ENCODE measurements at places on chromosomes 3 and 15. TPM values are rescaled to one million over a fixed set of nuclear protein-coding genes. Genes with fewer than 3 reads are reported as not detected.

Gene APOD
- total RNA-seq, result not detected

- DNase-seq, result no peak
Measured at GRCh38 chr15:31360843-31361763, 34.5 kb downstream of the KLF13 start.

DNA sequence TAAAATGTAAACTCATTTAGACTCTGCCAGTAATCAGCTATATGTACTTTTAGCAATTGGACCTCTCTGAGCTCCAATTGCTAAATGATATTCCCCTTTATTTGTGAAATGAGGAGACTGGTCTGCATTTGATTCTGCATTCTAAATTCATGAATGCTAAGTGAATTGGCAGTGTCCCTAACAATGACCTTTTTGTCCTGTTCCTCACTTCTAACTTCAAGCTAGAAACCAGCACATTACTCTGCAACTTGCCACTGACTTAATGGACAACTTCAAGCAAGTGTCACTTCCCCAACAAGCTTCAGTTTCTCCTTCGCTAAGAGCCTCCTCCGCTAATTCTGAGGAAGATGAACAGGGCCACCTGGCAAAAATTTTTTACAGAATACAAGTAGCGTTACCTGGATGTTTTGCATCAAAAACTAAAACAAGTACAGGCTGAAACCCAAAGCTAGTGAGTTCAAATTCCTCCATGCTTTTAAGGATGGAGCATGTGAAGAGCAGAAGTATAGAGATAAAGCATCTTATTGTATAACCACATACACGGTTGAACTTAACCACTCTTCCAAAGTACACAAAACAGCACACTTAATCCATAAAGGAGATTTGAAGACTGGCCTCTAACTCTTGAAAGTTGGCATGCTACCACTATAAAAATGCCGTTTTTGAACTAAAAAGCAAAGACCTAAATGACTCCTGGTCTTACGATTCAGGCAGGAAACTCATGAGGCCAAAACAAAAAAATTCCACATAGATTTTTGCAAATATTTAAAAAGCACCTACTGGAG, 207.6 kb downstream of the MAGI1 start:
- no peak for DNase-seq

DNA sequence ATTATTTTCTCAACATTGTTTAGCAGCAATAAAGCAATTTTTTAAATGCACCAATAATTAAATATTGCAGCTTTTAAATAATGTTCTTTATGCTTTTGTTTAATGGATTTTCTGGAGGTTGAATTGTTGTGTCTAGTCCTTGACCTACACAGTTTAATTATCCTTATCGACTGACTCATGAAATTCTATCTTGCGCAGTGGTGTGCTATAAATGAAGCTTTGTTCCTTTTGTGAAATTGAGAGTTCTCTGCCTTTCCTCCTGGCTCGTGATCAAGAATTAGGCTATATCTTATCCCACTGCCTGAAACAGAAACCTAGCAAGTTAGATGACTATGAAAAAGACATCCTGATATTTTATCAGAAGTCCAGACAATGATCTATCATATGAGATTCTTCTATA, 37.0 kb upstream of the PIK3R4 start:
- DNase-seq, result no peak

- DNase-seq, result peak; percentile 75
Measured at GRCh38 chr3:172647823-172648222, 63.0 kb downstream of the NCEH1 start.

Gene TMOD2
- total RNA-seq, result 2.7 TPM

DNA sequence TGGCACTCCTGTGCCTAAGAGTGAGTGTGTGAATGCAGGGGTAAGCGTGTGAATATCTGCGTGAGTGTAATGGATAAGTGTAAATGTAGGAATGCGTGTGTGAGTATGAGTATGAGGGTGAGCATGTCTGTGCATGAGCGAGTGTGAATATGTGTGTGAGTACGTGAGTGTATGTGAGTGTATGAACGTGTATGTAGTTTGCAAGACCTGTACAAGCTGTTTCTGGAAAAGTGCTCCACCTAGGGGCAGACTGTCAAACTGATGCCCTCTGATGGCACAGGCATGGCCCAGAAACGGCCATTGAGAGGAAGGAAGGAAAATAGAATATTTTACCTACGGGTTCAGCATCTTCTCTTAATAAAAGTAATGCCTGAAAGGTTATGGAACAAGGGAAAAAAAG, 24.4 kb upstream of the FRMD4B start:
- DNase-seq, result peak; percentile 50

- DNase-seq, result peak; percentile 42
Measured at GRCh38 chr3:160618363-160618762, 53.0 kb upstream of the KPNA4 start.

DNA sequence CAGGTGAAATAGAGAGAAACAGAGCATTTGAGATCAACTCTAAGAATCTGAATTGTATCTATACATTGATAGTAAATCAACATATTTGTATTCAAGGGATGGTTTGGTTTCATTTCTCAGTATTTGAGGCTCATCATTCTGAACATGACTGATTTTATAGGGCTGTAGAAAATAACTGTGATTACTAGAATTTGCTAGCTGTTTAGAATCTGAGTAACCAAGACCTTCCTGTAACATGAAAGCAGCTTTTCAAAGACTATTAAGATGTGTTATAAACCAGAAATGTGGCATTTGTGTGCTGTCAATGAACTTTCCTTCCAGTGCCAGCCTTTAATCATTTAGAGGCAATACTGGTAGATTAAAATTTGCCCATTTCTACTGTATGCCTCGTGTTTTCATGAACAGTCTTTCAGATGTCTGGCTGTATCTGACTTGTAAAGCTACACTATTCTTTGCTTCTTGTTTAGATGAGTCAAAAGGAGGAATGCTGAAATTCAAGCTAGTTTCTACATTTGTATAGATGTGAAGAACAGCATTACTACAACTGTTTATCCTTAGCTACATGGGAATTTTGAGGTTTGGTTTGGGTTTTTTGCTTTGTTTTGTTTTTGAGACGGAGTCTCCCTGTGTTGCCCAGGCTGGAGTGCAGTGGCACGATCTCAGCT, 137.3 kb upstream of the BHLHE40 start:
- no peak for DNase-seq

- no peak for DNase-seq
Measured at GRCh38 chr15:50055332-50055731, 63.7 kb downstream of the ATP8B4 start.

DNA sequence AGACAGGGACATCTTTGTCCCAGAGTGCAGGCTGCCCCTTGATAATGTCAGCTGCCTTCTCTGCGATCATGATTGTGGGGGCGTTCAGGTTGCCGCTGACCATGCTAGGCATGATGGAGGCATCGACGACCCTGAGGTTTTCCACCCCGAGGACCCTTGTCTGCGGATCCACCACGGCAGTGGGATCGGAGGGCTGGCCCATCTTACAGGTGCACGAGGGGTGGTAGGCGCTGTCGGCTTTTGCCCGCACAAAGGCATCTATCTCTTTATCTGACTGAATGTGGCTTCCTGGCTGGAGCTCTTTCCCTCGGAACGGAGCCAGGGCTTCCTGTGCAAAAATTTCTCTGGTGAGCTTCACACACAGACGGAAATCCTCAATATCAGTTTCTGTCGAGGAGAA, 28.4 kb downstream of the CHDH start:
- no peak for DNase-seq

GRCh38 chr3:128763967-128764366, 38.0 kb downstream of the RAB7A start:
- DNase-seq, result no peak

Gene SNTN
- not detected for total RNA-seq

DNA sequence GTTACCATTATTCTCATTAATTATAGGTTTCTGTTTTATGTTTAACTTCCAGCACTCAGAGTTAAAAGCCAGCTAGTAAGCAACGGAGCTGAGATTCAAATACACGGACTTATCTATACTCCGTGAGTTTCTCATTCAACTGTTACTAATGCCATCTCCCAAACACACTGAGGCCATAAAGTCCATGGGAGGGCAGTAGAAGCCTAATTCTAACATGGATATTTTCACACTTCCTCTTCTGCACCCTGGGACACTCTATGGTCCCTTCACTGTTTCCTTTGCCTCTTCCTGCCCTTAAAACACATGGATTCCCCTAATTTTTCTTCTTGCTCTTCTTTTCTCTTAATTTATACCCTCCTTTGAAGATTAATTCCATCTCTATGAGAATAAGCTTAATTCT, 245.0 kb downstream of the KLF13 start:
- no peak for DNase-seq

Gene CD276
- total RNA-seq, result 91.1 TPM

GRCh38 chr3:126855374-126855773, 127.5 kb upstream of the PLXNA1 start:
- no peak for DNase-seq

GRCh38 chr3:193688834-193689714, 96.1 kb downstream of the OPA1 start:
- DNase-seq, result no peak

Gene CHMP2B
- 54.6 TPM for total RNA-seq

DNA sequence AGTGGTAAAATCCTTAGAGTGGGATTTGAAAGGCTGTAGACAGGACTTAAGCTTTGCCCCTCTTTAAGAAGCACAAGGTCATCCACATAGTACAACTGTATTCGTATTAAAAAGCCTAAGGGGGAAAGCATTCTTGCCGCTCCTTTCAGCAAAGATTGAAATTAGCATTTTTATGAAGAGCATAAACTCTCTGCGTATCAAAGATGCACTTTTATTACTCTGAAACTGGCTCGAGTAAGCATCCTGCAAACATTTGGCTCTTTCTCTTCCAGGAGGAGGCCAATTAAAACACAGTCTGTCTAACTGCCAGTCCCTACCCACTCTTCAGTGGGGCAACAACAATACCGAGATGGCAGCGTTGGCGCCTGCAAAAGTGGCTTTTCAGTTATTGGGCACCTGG, 192.5 kb upstream of the TPRG1 start:
- no peak for DNase-seq

GRCh38 chr15:57541805-57542504, 49.7 kb upstream of the MYZAP start:
- DNase-seq, result no peak

Gene CFAP92
- total RNA-seq, result 4.8 TPM

Gene DUOXA2
- not detected for total RNA-seq

- DNase-seq, result no peak
Measured at GRCh38 chr3:31606453-31606852, 73.7 kb downstream of the STT3B start.

Gene EPHA6
- total RNA-seq, result 1.2 TPM

GRCh38 chr15:88476635-88477060, 9.1 kb downstream of the MRPS11 start:
- DNase-seq, result no peak

Gene SEMA6D
- not detected for total RNA-seq

DNA sequence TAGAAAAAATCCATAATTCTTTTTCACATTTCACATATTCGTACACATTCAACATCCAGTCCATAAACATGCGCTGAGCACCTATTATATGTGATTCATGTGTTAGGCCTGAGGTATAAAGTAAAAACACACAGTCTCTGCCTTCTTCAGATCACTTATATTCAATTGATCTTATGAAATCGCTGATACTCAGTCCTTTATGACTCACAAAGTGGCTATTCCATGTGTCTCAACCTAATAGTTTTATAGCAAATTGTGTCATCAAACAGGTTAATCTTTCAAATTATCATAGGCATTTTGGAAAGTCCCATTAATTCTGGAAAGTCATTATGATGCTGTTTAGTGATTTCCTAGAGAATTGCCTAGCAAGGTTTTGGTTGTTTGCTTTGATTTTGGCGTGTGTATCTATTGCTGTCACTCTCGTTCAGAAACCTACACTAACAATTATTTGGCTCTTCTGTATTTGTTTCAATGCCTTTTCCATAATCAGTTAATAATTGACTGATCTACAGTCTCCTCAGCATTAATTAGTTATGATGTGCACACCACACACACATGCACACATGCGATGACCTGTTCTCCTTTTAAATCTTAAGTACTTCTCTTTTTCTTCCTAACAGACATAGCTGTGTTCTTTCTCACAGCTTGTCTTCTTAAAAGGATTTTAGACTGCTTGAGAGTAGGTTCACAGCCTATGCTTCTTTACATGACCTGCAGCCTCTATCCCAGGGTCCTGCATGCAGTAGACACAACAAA, 353.1 kb downstream of the MECOM start:
- DNase-seq, result peak; percentile 72

GRCh38 chr3:11600501-11601282, 43.0 kb downstream of the VGLL4 start:
- DNase-seq, result peak; percentile 98

DNA sequence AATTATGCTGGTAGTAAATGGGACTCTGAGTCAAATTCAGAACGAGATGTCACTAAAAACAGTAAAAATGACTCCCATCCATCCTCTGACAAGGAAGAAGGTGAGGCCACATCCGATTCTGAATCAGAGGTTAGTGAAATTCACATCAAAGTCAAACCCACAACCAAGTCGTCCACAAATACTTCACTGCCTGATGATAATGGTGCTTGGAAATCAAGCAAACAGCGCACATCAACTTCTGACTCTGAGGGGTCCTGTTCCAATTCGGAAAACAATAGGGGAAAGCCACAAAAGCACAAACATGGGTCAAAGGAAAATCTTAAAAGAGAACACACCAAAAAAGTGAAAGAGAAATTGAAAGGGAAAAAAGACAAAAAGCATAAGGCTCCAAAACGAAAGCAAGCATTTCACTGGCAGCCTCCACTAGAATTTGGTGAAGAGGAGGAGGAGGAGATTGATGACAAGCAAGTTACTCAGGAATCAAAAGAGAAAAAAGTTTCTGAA, 15.1 kb upstream of the ZBTB47 start:
- no peak for DNase-seq

GRCh38 chr3:160758929-160759577, 3.0 kb downstream of the PPM1L start:
- no peak for DNase-seq

GRCh38 chr15:66237513-66238235, 15.9 kb downstream of the MEGF11 start:
- DNase-seq, result no peak

DNA sequence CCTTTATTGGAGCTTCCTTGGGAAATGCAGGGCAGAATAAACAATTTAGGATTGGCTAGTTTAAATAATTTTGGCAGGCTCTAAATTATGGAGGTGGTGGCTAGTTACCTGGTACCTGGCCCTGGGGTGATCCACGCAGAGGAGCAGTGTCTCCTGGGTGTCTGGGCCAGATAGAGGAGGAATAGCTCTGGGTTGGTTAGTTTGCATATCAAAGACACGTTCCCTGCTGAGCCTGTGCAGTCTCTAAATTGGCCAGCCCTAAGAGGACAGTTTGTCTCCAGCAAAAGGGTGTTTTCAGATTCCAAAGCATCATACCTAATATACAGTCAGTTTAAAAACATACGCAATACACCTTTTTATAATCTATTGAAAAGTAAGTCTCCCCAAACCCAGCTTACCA, 333.3 kb upstream of the TPM1 start:
- DNase-seq, result no peak

GRCh38 chr15:63610209-63610841, 13.1 kb downstream of the FBXL22 start:
- DNase-seq, result peak; percentile 77

Gene CLRN1
- total RNA-seq, result not detected

Gene TNFAIP8L3
- total RNA-seq, result not detected

GRCh38 chr3:161794551-161794950, 297.9 kb downstream of the OTOL1 start:
- no peak for DNase-seq
